ENCODE measurements at places on chromosomes 4 and X.

DNA sequence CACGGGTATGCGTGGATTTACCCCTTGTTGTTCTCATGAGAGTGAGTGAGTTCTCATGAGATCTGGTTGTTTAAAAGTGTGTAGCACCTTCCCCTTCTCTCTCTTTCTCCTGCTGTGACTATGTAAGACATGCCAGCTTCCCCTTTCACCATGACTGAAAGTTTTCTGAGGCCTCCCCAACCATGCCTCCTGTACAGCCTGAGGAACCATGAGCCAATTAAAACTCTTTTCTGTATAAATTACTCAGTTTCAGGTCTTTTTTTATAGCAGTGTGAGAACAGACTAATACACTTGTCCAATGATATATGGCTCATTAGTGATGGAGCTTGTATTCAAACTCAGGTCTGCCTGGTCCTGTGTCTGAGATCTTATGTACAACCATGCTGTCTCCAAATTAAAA is 28.5 kb upstream of the RTL3 start:
- no peak for DNase-seq

GRCh38 chrX:2710041-2710840 is 19.1 kb downstream of the CD99 start:
- DNase-seq, result peak; percentile 62

DNA sequence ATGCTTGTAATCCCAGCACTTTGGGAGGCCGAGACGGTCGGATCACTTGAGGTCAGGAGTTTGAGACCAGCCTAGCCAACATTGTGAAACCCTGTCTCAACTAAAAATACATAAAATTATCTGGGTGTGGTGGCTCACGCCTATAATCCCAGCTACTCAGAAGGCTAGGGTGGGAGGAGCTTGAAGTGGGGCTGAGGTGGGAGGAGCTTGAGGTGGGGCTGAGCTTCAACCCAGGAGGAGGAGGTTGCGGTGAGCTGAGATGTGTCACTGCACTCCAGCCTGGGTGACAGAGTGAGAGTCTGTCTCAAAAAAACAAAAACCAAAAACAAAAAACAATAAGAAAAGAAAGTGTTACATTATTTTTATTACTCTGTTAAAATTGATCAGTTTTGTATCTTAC is 1164.4 kb upstream of the IGFBP7 start:
- DNase-seq, result no peak

- DNase-seq, result no peak
Measured at GRCh38 chr4:168871632-168872031, 138.4 kb downstream of the CBR4 start.

GRCh38 chrX:107940095-107940494 is 42.1 kb downstream of the TEX13B start:
- DNase-seq, result no peak

- no peak for DNase-seq
Measured at GRCh38 chr4:182876427-182876826, 40.8 kb downstream of the DCTD start.

DNA sequence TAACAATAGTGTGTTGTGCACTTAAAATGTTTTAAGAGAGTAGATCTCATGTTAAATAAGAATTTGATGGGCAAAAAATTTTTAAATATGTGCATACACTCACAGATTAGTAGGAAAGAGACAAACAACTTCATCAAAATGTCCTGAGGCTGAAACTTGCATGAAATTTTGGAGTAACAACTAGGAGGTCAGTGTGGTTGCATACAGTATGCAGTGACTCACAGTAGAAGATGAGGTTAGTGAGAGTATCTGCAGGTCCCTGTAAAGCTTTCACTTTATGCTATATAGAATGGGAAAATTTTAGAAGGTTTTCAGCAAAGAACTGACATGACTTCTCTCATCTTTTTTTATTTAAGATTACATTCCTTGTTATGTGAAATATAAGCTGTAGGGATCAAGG is 453.1 kb upstream of the KLHL4 start:
- DNase-seq, result no peak

DNA sequence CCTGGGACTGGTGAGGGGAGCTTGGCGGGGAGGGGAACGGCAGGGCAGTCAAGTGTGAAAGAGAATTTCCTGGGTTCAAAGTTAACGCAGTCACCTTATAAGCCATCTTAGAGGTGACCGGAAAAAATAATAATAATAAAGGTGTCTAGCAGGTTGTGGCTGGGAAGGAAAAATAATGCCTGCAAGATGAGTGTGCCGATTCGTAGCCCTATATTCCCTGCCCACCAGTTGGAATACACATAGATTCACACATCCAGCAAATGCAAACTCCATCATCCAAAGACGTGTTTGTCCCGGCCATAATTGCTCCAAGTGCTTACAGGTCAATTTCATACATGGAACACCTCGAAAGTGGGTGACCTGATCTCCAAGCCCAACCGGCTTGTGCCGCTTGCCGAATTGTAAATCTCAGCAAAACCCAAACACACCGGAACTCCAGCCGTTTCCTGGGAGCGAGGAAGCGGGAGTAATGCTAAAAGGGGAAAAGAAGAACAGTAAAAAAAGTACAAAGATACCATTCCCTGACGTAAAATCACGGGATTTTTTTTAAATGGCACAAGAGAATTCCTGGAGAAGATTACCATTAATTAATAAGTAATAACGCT is 1.3 kb upstream of the FAT1 start:
- DNase-seq, result no peak

DNA sequence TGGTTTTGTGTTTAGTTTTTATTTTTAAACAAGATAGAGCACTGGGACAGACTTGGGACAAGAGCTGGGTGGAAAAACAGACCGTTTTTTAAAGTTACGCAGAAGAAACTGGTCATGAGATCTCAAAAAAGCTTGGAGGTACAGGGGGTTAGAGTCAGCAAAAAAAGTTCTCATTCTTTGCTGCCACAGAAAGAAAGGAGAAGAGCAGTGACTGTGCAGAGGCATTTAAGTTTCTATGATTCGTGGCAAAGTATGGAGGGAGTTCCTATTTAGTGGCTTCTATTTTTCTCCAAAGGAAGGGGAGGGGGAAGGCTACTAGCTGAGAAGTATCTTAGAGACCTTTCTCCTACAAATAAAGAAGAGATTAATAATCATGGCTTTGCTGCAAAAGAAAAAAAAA is 68.3 kb downstream of the MANBA start:
- no peak for DNase-seq

DNA sequence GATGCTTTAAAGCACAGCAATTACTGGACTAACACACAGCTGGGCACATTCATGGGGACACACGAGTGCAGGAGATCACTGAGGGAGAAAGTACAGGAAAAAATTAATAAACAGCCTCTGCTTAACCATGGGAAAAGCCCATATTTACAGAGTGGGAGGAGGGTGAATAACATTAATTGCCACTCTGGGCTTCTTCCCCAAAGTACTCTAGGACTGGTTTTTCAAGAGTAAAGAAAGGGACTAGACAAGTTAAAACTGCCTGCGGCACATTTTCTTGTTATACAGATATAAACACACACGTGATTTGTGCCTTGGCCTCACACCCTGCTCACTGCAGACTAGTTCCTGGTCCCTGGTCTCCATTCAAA is 179.7 kb upstream of the TET2 start:
- DNase-seq, result no peak

GRCh38 chr4:172785613-172786012 is 383.0 kb upstream of the GALNT7 start:
- no peak for DNase-seq

GRCh38 chr4:89316931-89317366 is 9.3 kb upstream of the GPRIN3 start:
- DNase-seq, result peak; percentile 75

GRCh38 chr4:46277165-46277951 is 112.6 kb downstream of the GABRA2 start:
- DNase-seq, result no peak

- DNase-seq, result no peak
Measured at GRCh38 chrX:102138064-102138463, 4.2 kb downstream of the TCEAL6 start.

- no peak for DNase-seq
Measured at GRCh38 chrX:138127314-138127713, 561.4 kb downstream of the ZIC3 start.

GRCh38 chr4:54525602-54526001 is 132.2 kb upstream of the KIT start:
- no peak for DNase-seq

- no peak for DNase-seq
Measured at GRCh38 chr4:140719022-140719421, 37.2 kb downstream of the TBC1D9 start.

DNA sequence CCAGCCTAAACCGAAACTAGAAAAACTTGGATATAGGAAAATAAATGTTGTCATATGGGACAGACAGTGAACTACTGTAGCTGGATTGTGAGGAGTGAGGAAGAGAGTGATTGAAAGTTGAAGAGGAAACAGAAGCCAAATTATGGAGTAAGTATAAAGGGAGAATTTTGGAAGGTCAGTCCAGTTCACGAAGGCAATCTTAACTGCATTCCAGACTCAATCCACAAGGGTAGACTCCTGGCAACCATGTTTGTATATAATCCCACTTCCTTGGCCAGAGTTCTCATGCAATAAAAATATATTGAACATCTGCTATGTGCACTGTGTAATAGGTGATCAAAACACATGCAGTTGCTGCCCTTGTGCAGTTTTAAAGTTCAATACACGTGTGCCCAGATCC is 58.6 kb upstream of the CAMK2D start:
- no peak for DNase-seq

DNA sequence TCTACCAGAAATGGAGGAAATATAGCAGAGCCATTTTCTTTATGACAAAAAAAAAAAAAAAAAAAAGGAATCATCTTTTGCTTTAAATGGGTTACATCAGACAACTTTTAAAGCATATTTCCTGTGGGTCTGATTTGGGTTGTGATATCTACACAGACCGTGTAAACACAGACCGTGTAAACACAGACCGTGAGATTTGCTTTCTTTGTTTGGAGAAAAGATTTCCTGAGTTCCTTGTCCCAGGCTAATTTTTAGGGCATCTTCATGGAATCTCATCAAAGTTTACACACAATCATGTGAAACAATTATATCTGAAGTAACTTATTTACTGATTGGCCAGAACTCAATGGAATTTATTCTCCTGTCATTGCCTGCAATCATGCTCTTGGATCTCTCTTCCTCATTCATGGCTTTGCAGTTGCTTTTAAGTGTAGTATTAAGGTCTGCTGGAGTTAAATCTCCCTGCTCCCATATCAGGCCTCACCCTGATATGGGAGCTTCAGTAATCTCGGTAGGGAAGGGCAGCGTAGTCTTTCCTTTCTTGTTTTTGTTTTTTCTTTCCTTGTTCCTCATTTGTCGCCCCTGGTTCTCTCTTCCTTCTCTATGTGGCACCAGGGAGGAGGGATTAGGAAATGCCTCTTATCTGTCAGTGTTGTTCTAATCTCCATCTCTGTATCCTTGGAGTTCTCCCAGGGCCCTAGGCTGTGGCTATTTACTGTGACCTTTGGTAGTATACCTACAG is 248.6 kb upstream of the JADE1 start:
- no peak for DNase-seq

GRCh38 chr4:155487210-155487609 is 110.4 kb upstream of the MAP9 start:
- DNase-seq, result no peak

All from CD4-positive, alpha-beta T cell treated with Interleukin-17A for 1 hour (primary cell).